ENCODE measurements at places on chromosomes 6 and 20.

- no peak for DNase-seq
Measured at GRCh38 chr6:163418311-163419029, 4.0 kb downstream of the QKI start.

DNA sequence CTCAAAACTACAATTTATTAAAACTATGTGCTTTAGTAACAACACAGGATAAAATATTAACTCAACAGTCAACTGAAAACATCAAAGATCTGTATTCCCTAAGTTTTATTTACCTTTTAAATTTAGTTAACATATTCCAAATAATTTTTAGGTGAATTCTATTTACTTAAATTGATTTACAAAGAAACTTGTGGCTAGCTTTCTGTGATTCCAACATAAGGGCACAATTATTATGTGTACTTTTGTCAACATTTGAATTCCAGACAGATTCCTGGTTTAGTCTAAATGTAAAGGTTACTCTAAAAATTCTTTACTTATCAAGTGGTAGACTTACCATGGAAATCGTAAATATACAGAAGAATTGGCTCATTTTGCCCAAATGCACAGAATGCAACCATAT is 70.7 kb downstream of the AHI1 start:
- DNase-seq, result no peak

GRCh38 chr6:105606831-105607463 is 204.1 kb upstream of the PREP start:
- DNase-seq, result no peak

GRCh38 chr6:139082370-139082769 is 52.5 kb upstream of the HECA start:
- no peak for DNase-seq

All from fibroblast of gingiva (primary cell).